ENCODE measurements at places on chromosomes 6 and 20.
A peak's percentile ranks its signal among the peaks of the same experiment; 100 is the strongest.

DNA sequence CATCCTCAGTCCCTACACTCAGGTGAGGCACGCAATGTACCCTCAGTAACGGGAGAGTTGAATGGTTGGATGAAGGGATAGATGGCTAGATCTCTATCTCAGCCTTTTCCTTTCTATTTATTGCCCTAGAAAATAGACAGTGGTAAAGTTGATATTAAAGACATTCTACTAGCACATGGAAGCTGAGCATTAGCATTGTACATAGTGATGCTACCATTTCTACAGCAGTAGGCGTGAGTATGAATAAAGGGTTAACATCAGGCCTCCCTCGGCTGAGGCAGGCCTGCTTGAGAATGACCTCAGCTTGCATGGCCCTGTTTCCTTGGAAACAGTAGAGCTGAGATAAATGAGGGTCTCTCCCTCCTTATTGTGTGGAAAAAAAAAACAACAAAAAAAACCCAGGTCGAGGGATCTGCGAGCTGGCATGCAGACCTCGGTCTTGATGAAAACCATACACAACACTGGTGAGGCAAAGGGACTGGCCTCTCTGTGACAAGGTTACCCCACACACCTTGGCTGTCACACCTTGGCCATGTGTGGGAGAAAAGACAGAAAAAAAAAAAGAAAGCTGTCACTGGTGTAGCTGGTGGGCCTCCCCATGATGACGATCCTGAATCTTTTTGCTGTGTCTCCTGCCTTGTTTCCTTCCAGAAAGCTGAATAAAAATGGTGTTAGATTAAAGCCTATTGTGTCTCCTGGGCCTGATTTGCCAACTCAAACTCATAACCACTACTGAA is 160.0 kb downstream of the HACE1 start:
- DNase-seq, result no peak

DNA sequence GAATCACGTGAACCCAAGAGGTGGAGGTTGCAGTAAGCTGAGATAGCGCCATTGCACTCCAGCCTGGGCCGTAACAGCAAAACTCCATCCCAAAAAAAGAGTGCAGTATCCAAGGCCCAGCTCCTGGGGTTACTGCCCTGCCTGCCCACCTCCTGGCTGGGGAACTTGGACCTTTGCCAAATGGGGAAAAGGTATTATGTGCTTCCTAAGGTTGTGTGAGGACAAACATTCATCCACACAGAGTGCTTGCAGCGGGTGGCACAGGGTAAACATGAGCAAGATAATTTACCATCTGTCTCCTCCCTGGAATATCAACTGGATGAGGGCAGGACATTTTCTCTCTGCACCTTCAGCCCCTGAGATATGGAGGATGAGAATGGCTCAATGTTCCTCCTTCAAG is 94.9 kb upstream of the POPDC3 start:
- no peak for DNase-seq

- DNase-seq, result no peak
Measured at GRCh38 chr20:62496568-62497218, 20.9 kb upstream of the GATA5 start.

DNA sequence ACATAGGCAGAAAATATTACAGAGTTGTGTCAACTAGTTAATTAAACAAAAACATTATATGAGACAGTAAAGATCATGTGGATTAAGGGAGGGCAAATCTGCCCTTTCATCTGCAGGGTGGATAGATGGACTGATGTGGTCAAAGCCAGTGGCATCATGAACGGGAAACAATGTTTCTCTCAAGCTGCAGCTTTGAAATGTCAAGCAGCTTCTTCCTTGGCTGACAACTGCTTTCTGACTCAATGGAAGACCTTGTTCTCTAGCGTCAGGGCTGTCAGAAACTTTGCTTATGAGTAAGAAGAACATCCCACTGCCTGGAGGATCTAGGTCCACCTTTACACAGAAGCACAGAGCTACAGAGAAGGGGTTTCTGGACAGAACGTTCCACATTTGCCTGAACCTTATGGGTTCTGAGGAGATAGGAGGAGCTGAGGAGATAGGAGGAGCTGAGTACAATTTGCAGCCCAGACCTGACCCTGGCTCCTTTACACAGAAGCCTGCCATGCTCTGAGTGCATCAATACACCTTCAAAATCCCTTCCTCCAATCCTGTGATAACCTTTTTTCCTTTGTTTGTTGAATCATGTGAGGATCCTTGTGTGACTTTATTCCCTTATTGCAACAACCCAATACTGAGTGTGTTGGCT is 6.1 kb downstream of the CST5 start:
- no peak for DNase-seq

GRCh38 chr20:4883051-4883450 is 118.3 kb downstream of the SLC23A2 start:
- DNase-seq, result no peak

DNA sequence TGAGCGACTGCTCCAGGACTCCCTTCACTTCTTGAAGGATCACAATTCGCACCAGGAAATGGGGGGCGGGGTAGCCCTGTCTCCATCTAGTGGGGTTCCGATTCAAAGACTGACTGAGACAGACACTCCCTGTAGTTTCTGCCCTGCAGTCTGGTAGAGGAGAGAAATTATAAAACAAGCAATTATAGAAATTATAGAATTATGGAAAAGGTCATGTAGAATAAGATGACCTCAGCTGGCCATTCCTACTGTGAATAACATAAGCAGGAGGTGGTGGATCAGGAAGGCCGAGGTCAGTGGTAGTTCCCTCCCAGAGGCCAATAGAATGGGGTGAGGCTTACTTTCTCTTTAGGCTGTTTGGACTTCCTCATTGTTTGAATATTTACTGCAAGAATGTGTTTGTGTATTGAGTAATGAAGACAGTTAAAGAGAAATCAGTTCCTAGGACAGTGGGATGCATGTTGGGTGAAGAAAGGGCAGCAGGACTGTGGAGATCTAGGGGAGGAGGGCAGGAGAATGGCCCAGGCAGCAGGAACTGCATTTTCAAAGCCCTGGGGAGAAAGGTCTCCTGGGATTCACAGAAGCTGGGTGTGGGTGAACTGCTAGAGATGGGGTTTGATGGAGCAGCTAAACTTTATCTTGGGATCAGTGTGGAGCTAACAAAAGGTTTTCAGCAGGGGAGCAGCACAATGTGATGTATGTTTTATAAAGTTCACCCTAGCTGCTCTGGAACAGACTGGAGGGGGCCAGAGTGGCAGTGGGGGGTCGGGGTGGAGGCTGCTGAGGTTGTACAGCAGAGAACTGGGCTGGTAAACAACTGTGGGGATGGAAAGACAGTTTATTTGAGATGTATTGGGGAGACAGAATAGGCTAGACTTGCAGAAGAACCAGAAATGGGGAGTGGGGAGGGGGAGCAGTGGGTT is 2.1 kb downstream of the ZNF341 start:
- DNase-seq, result no peak

- no peak for DNase-seq
Measured at GRCh38 chr6:167235421-167236238, 55.5 kb upstream of the UNC93A start.

DNA sequence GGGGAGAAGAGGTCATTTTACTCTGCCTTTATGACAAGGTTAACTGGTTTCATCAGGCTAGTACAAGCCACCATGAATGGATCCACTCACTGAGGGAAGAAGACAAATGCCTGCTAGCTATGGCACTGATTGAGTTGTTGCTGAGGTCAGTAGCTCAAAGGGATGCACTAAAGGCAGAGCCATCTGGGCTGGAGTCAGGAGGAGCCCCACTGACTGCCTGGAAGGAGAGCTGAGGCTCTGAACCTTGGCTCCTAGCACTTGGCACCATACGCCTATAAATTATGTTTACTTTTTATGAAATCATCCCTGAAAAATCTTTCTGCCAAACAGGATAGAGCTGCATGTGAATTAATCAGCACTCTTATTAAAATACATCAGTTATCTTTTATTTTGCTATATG is 104.6 kb downstream of the DTD1 start:
- no peak for DNase-seq

GRCh38 chr20:10180651-10181235 is 37.9 kb upstream of the SNAP25 start:
- no peak for DNase-seq

- peak; percentile 3 for DNase-seq
Measured at GRCh38 chr20:20637998-20638725, 74.3 kb downstream of the RALGAPA2 start.

DNA sequence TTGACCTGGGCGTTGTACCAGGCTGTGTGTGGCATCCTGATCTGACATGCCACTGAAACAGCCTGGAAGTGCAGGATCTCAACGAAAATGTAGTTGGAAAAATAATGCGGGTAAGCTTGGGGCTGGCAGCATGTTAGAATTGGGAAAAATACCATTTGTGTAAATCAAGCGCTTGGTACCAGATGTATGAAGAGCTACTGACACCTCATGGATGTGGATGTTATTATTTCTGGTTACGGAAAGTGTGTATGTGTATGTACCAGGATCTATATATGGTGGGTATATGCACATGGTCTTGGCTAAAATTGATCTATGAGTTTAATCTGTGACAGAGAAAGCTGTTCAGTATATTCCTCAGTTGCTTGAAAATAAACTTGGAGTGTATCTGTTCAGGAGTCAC is 22.7 kb downstream of the HIVEP1 start:
- DNase-seq, result no peak

- DNase-seq, result peak; percentile 22
Measured at GRCh38 chr6:71012866-71013469, 56.1 kb upstream of the B3GAT2 start.

- no peak for DNase-seq
Measured at GRCh38 chr20:5470943-5471342, 154.2 kb upstream of the PROKR2 start.

DNA sequence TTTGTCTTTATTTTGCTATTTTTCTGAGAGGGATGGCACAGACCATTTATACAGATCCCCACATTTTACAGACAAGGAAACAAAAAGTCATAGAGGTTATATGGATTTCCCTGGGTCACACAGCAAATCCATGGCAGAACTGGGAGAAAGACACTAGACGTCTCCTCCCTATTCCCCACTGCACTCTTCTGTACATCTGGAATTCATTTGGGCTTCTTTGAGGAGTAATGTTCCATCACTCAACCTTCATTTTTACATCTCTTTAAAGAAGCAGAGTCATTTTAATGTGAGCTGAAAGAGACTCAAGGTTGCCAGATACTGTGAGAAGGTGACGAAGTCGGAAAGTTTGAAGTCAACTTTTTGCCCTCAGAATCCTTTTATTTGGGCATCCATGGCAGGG is 207.3 kb downstream of the OTOR start:
- no peak for DNase-seq

DNA sequence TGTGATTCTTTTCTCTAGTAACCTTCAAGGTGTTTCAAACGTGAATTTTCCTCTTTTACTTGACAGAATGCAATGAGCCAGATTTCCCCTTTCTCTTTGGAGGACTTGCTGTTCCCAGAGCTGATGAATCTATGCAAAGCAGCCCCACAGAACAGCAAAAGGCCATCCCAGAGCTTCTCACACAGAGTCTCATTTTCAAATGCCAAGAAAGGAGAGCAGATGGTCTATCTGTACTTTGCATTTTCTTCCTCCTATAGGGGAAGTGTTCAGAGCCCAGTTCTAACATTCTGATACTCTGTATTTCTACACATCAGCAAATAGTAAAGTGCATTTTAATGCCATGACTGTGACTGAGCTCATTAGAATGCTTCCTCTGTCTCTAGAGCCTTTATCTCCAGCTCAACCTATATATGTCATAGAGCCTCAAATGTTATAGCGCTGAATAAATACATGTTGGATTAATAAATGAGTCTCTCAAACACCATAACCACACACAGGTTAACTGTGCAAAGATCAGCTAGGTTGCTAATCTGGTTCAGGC is 81.8 kb upstream of the EYA4 start:
- no peak for DNase-seq

DNA sequence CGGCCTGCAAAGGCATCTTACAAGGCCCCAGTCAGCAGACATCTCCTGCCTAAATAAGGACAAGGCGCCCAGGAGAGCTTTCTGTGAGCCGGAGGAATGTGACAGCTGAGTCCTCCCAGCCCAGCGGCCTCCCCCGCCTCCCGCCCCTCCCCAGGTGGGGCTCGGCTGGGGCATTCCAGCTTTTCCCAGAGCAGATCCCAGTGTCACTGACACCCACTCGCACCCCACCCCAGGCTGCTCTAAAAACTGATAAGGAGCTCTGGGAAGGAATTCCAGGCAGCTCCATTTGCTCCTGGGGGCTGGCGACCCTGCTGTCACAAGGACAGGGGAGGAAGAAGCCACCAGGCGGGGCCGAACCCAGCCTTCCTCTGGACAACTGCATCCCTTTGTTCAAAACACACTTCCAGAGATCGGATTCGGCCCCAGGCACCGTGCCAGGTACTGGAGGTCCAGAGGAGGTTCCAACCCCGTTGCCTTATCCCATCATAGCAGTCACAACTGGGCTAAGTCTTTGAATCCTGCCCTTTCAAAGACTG is 49.7 kb downstream of the JPH2 start:
- DNase-seq, result no peak

GRCh38 chr20:15967334-15967733 is 605.9 kb downstream of the KIF16B start:
- DNase-seq, result no peak

DNA sequence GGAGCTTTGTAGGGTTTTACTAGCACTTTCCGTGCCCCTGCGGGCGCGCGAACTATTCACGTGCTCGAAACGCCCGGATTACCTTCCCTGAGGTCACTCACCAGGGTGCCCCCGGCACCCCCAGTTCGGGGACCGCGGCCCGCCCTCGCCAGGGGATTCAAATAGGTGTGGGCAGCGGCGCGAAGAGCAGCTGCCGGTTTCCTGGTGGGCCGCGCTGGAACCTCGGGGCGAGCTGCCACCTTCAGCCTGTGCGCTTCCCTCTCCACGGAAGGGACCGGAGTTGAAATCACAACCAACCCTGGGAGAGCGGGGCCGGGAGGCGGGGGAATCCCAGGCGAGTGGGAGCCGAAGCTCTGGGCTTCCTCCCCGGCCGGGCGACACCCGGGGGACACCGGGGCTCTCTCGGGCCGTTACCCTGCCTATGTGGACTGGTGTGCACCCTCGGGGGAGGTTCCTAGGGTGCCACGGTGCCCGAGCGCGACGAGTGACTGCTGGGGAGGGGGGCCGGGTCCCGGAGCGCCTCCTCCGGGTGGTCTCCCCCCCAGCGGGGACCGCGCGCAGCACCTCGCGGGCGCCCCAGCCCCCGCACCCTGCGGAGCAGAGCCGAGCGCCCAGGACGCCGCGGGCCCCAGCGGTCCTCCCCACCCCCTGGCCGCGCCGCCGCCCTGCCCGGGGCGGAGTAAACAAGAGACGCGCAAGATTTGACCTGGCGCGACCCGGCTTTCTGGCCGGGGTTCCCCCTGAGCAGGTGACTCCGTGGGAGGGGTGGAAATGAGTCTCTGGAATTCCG is 2.1 kb upstream of the HIVEP2 start:
- no peak for DNase-seq

DNA sequence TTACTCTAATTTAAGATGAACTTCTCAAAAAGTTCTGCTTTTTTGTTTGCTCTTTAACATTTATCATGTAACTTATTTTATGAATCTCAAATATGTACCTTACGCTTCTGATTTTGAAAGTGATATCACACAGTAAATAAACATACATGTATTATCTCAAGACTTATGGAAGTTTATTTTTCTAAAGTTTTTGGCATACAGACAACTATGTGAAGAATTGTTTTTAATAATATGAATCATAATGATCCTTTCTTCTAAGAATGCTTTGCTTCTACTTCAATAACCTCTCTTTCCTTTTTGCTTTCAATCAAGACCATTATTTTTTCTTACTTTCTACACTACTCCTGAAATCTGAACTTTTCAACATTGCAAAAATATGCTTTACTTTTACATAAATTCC is 816.4 kb downstream of the EYS start:
- DNase-seq, result no peak

All from hematopoietic multipotent progenitor cell treated with erythropoietin and hydrocortisone succinate and interleukin-3 and kit ligand, for 15 days (in vitro differentiated cells).